ENCODE measurements at places on chromosomes 13 and 19. TPM values are rescaled to one million over a fixed set of nuclear protein-coding genes. Genes with fewer than 3 reads are reported as not detected.
A peak's percentile ranks its signal among the peaks of the same experiment; 100 is the strongest.

Gene ZNF460
- 66.5 TPM for total RNA-seq

Gene NHLRC3
- total RNA-seq, result 22.6 TPM

Gene PTPRH
- total RNA-seq, result 59.7 TPM

Gene KCTD12
- total RNA-seq, result 86.2 TPM

Gene ZFP30
- total RNA-seq, result 9.8 TPM

Gene LSR
- 30.2 TPM for total RNA-seq

Gene CCNA1
- 0.20 TPM for total RNA-seq

Gene CPAMD8
- 13.3 TPM for total RNA-seq

DNA sequence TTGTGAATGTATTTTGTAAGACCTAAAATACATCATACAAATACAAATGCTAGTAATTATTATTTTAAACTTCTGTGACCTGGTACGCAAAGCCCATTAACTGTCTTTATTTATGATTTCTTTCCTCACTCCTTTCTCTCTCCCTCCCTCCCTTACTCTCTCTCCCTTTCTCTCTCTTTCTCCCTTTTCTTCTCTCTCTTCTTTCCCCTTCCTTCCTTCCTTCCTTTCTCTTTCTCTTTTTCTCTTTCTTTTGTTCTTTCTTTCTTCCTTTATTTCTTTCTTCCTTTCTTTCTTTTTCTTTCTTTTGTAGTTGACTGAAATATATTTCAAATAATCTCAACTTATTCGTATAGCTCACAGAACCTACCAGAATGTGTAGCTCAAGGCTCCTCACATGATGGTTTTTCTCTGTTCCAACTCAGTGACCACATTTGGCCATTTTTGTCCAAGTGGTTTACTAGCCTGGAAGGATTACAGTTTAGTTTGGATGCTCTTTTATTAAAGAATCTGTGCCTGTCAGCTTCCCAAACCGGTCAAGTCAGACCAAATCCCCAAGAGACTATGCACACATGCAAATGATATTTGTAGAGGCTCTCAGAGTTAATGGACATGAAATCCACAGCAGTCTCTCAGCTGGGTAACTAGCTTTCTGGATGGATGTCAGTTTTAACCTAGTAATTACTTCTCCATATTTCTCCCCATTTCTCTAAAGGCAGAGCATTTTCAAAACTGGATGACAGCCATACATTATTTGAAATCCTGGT lies 71.7 kb downstream of the POSTN start:
- DNase-seq, result no peak

- DNase-seq, result peak; percentile 84
Measured at GRCh38 chr19:49555600-49556411, 24.6 kb downstream of the NOSIP start.

- no peak for DNase-seq
Measured at GRCh38 chr13:113151745-113152690, 6.4 kb upstream of the PROZ start.

- DNase-seq, result no peak
Measured at GRCh38 chr13:101155920-101156319, 260.4 kb downstream of the NALCN start.

GRCh38 chr13:103556681-103557080 lies 490.5 kb upstream of the SLC10A2 start:
- no peak for DNase-seq

DNA sequence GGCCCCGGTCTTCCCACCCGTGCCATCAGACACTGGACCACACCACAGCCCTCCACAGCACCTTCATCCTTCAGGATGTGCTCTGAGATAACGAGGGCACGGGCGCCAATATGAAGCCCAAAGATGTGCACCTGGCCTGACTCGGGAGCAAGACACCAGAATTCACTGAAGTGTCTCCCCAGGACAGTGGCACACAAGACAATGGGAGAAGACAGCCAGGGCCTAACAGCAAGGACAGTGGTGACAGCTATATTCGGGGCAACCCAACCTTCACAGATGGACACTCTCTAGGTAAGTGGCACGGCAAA lies 7.2 kb downstream of the DDX39A start:
- DNase-seq, result no peak

GRCh38 chr13:31945202-31945961 lies 86.2 kb upstream of the FRY start:
- no peak for DNase-seq

- DNase-seq, result peak; percentile 76
Measured at GRCh38 chr19:1151917-1152587, 22.0 kb downstream of the SBNO2 start.

GRCh38 chr13:109389892-109390345 lies 396.5 kb downstream of the IRS2 start:
- no peak for DNase-seq

GRCh38 chr13:83325125-83325853 lies 557.0 kb downstream of the SLITRK1 start:
- DNase-seq, result no peak

GRCh38 chr19:1214862-1215731 lies 9.5 kb downstream of the STK11 start:
- peak; percentile 72 for DNase-seq

GRCh38 chr13:34409496-34410182 lies 532.4 kb upstream of the NBEA start:
- no peak for DNase-seq

- DNase-seq, result no peak
Measured at GRCh38 chr13:99277629-99278028, 19.4 kb upstream of the GPR18 start.

DNA sequence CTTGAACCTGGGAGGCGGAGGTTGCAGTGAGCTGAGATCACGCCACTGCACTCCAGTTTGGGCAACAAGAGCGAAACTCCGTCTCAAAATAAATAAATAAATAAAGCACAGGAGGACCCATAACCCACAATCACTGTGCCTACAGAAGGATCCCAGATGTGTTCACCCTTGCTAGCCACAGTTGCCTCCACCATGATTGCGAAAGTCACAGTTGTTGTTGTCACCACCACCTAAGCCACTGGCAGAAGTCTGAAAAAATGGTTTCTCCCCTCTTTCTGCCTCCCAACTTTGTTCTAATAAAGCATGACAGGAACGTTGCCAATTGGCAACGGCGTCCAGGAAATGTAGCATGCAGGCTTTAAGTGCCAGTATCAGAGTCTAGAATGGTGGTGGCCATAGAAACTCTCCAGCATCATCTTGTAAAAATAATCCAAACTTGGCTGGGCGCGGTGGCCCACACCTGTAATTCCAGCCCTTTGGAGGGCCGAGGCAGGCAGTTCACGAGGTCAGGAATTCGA lies 2.2 kb upstream of the EPS15L1 start:
- no peak for DNase-seq

Data from spleen (tissue), 13 donors.